CD4-positive, alpha-beta T cell (primary cell): ENCODE measurements at places on chromosomes 7 and 10. TPM values are rescaled to one million over a fixed set of nuclear protein-coding genes. Genes with fewer than 3 reads are reported as not detected.

- DNase-seq, result no peak
Observed at GRCh38 chr10:14384116-14384730, 53.5 kb upstream of the FRMD4A start.

- no peak for DNase-seq
Observed at GRCh38 chr10:5581670-5582566, 57.2 kb downstream of the CALML3 start.

- no peak for DNase-seq
Observed at GRCh38 chr10:93224005-93224779, 150.5 kb downstream of the CYP26A1 start.

DNA sequence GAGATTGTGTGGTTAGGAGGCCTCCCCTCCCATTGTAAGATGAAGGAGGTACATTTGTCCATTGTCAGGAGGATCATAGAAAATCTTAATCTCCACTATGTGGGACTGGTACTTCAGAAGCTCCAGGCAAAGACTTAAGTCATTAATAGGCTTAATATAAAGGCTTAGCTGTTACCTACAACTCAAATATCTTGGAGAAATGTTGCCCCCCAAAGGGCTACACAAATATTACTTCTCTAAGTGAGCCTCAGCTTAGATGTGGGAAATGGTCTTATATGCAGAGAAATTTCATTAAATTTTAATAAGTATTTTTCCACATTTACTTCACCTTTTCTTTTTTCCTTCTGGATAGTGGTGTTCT lies 27.2 kb downstream of the TAS2R41 start:
- no peak for DNase-seq

GRCh38 chr10:68049289-68050078 lies 25.6 kb downstream of the HERC4 start:
- no peak for DNase-seq

GRCh38 chr7:131424219-131424822 lies 96.6 kb downstream of the MKLN1 start:
- DNase-seq, result no peak

DNA sequence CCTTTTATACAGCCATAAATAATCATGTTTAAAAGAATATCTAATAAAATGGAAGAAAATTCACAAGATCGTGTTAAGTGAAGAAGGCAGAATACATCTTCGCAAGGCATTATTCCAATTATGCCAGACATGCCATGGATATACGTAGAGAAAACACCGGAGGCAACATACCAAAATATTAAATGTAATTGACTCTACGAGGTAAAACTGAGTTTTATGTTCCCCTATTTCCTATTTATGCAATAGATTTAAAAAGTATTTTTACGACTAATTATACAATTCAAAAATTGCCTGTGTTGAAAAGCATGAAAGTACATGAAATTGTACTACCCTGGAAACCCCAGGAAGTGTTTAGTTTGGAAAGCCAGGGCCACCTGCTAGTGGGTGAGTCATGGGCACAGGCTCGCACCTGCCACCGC lies 936 bp upstream of the REPIN1 start:
- no peak for DNase-seq

DNA sequence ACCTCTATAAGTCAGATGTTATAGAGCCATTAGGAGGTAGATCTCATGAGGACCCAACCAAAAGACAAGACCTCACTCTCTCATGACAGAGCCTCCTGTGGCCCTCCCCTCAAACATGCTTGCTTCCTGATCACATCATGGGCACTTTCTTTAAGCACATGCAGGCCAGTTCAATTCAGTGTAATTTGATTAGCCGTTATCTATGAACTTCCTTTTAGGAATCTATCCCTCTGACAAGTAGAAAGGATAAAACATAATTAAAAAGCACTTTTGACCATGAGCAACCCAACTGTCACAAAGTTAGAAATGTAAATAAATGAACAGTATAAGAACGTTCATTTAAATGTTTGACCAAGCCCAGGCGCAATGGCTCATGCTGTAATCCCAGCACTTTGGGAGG lies 27.7 kb upstream of the TMEM254 start:
- DNase-seq, result no peak

GRCh38 chr10:84012831-84013458 lies 126.4 kb upstream of the GHITM start:
- no peak for DNase-seq

- DNase-seq, result no peak
Observed at GRCh38 chr10:126264102-126265018, 123.9 kb downstream of the ADAM12 start.

DNA sequence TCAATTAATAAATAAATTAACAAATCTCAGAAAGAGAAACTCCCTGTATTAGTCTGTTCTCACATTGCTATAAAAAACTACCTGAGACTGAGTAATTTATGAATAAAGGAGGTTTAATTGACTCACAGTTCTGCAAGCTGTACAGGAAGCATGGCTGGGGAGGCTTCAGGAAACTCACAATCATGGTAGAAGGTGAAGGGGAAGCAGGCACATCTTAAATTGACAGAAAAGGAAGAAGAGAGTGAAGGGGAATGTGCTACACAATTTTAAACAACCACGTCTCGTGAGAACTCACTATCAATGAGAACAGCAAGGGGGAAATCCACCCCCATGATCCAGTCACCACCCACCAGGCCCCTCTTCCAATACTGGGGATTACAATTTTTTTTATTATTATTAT lies 358.3 kb upstream of the KIAA1217 start:
- no peak for DNase-seq

GRCh38 chr10:93299606-93300287 lies 182.4 kb downstream of the MYOF start:
- DNase-seq, result no peak

DNA sequence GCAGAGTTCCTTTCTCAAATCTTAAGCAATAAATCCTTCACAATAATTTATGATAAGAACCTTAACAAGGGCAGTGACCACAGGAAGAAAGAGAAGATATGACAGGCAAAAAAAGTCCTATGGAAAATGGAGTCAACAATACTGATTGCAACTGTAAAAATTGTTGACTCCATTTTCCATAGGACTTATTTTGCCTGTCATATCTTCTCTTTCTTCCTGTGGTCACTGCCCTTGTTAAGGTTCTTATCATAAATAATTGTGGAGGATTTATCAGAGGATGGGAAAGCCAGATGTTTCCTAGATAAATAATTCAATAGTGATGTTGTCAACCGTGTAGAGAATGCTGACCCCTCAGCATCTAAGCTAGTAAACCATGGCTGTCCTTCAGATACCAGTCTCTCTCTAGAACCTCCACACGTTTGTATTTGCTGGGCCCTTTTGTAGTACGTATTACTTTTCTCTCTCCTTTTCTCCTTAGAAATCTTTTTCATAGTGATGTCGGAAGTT lies 172.6 kb upstream of the BET1 start:
- no peak for DNase-seq

DNA sequence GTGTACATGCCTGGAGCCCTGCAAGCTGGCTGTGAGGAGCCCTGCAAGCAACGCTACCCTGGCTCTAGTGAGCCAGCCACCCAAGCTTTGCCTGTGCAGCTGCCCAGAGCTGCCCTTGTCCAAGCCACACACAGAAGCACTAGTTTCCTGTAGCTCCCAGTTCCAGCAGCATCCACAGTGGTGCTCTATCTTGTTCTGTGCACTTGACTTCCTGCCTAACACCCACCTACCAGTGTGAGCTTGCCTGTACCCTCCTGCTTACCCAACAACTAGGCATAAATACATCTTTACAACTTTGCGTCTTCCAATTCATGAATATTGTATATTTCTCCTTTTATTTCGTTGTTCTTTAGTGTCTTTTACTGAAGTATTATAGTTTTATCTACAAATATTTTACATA lies 32.2 kb upstream of the ZNF518A start:
- no peak for DNase-seq

GRCh38 chr10:119197921-119198320 lies 9.4 kb upstream of the GRK5 start:
- DNase-seq, result peak; percentile 10

- DNase-seq, result no peak
Observed at GRCh38 chr7:77684030-77684429, 12.2 kb upstream of the RSBN1L start.

DNA sequence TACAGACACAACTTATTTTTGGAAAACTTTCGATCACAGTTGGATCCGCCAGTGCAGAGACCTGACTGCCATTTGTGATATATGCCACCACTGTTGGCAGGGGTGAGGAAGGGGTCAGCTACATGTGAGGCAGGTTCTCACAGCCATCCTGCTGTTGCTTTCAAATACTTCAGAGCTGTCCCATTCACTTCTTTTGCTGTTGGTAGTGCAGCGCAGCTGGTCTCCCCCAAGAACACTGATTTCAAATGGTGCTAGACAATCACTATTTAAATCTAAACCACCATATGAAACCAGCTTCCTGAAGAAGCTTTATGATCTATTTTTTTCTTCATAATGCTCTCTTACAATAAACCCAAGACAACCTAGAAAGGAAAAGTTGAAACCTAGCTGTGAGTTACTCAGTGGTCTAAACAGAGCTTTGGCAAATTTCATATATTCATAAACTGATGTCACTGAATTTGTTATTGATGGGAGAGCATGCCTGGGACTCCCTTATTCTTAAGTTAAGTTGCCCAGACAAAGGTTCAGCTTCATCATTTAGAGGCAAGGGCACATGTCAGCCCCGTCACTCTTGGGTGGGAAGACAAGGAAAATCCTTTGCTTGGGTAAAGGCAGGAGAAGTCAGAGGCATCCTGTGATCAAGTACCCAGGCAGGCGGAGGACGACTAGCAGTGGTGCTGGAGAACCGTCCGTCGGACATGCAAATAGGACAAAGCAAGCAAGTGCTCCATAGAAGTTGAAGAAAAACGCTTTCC lies 143.4 kb upstream of the KLF14 start:
- no peak for DNase-seq

GRCh38 chr10:76336213-76336963 lies 905.0 kb downstream of the LRMDA start:
- DNase-seq, result no peak

DNA sequence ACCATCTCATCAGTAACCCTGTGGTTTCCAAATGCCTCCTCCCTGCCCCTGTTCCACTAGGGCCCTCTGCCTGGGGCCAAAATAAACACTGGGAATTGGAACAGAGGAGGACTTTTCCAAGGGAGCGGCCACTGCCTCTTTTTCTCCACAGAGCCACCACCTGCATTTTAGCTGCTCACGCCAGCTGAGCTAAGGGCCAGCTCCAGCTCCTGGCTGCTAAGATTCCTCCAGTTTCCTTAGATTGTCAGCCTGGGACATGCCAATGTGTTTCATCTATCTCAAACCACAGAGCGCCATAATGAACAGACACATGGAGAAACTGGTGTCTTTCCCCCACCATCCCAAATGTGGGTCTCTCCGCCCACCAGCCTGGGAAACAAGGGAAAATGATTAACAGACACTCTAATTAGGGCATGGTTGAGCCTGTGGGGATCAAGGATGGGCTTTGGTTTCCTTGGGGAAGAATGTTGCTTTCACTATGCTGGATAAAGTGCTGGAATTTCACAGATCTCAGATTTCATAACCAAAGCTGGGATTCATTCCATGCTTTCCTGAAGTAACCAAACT lies 52.2 kb downstream of the ASB13 start:
- no peak for DNase-seq

DNA sequence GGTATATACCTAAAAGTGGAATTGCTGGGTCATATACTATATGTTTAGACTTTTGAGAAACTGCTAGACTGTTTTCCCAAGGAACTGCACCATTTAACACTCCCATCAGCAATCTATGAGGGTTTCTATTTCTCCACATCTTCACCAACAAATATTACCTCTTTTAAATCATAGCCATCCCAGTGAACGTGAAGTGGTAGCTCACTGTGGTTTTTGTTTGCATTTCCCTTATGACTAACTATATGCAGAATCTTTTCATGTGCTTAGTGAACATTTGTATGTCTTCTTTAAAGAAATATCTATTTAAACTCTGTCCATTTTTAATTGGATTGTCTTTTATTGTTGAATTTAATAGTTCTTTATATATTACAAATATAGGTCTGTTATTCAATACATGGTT lies 115.8 kb upstream of the SEC61G start:
- no peak for DNase-seq

GRCh38 chr7:150737265-150738055 lies at the start of gene GIMAP5:
GIMAP5 (plus strand) TSS chr7:150737418; CDS start chr7:150740885, 3,467 bp downstream.
- DNase-seq, result peak; percentile 75

GRCh38 chr10:32253276-32253675 lies 93.7 kb downstream of the EPC1 start:
- no peak for DNase-seq

DNA sequence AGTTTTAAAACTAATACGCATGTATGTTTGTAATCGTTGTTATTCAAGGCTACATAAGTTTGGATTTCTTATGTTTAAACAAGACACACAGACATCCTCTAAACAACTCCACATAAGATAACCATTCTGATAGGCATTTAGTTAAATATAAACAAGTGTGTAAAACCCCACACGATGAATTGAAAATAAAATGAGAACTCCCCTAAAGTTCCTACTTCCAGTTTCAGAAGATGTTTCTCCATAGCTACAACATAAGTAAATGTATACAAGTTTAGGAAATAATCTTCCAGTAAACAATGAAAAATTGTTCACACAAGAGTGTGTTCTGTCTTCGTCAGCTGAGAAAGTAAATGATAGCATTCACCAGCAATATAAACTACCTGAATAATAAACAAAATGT lies 246.8 kb downstream of the RNLS start:
- DNase-seq, result no peak

GRCh38 chr10:12333380-12334185 lies 15.8 kb upstream of the CAMK1D start:
- DNase-seq, result peak; percentile 23

The TBXAS1 gene
- total RNA-seq, result 6.0 TPM

The ARHGAP12 gene
- 41.1 TPM for total RNA-seq

The ZNF503 gene
- 0.47 TPM for total RNA-seq

The TAS2R39 gene
- not detected for total RNA-seq

The FAM237B gene
- not detected for total RNA-seq

The CALML5 gene
- total RNA-seq, result not detected

The KIAA1217 gene
- total RNA-seq, result not detected

The UCMA gene
- not detected for total RNA-seq

The VIPR2 gene
- total RNA-seq, result 0.80 TPM

The PTPRN2 gene
- total RNA-seq, result 0.44 TPM

The AKR1D1 gene
- not detected for total RNA-seq
